ENCODE measurements at places on chromosomes 3 and 15.

DNA sequence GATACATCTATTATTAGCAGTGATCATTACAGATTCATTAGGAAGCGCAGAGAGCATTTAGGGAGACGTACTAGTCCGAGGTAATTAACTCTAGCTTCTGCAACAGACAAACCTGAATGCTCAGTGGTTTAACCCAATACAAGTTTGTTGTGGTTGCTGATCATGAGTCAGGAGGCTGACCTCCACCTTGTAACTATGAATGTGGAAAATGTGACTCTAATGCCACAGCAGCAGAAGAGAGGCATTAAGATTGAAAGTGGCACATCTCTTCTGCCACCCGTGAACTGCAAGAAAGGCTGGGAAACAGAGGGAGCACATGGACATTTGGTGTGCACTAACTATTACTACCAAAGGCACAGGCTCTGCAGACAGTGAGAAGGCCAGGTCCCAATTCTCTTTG, 71.2 kb upstream of the C3orf80 start:
- no peak for DNase-seq

GRCh38 chr3:135100366-135100765, 305.3 kb downstream of the EPHB1 start:
- DNase-seq: no peak

GRCh38 chr3:195059471-195060216, 211.3 kb downstream of the XXYLT1 start:
- DNase-seq: no peak

GRCh38 chr15:62506217-62506805, 341.2 kb upstream of the C2CD4B start:
- DNase-seq: no peak

DNA sequence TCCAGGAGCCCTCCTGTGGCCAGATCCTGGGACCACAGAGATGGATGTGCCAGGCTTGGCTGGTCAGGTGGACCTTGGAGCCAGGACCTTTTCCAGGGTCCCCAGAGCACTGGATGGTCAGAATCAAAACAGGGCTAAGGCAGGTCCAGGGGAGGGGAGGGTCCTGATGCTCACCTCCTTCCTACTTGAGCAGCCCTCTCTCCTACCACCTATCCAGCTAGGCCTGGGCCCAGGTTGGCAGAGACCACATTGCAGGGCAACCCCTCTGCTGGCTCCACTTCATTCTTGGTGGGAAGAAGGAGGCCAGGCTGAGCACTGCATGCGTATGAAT, 28.5 kb upstream of the SFMBT1 start:
- no peak for DNase-seq

DNA sequence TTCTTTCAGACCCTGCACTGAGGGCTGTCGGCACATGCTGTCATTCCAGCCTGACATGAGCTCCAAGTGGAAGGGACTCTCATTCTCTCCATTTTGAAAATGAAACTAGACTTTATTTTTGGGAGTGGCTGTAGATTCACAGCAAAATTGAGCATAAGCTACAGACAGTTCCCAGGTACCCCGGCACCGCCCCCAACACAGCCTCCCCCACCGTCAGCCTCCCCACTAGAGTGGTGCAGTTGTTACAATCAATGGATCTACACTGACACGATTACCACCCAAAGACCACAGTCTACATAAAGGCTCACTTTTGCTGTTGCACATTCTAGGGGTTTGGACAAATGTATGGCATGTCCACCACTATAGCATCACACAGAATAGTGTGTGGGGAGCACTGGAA, 29.5 kb upstream of the FGD5 start:
- DNase-seq: no peak

DNA sequence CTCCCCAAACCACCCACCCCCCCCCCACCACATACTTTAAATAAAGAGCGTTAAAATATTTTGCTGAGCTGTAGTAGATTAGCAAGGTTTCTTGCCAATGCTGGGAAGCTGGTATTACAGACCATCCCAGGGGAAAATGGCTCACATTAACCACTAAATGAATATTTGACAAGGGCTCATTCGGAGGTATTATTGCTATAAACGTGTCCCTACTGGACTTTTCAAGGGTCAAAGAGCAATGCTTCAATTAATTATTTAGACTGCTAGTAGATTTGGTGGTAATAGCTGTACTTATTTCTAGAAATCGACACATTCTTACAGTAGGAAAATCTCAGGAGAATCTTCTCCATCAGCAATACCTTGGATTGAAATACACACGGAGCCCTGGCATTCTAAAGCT, 5.2 kb downstream of the SOX2 start:
- DNase-seq: no peak

- DNase-seq: no peak
Measured at GRCh38 chr3:13172644-13173013, 99.4 kb upstream of the IQSEC1 start.

- no peak for DNase-seq
Measured at GRCh38 chr3:163644172-163644571, 1434.1 kb downstream of the SI start.

DNA sequence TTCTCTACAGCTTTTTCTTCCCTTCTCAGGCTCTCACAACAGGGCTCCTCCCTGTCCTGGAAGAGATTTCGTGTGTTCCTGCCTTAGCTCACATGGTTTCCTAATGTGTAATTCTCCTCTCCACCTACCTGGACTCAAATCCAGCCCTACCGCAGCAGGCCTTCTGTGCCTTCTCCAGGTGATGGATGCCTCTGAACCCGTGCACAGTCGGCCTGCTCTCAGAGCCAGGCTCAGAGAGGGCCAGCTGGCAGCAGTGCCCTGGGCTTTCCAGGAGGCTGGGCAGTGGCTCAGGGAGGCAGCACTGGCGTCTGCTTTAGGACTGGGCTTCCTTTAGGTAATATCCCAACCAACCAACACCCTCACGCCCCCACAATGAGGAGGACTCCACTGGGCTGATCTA, 123.2 kb upstream of the TMC3 start:
- DNase-seq: no peak

DNA sequence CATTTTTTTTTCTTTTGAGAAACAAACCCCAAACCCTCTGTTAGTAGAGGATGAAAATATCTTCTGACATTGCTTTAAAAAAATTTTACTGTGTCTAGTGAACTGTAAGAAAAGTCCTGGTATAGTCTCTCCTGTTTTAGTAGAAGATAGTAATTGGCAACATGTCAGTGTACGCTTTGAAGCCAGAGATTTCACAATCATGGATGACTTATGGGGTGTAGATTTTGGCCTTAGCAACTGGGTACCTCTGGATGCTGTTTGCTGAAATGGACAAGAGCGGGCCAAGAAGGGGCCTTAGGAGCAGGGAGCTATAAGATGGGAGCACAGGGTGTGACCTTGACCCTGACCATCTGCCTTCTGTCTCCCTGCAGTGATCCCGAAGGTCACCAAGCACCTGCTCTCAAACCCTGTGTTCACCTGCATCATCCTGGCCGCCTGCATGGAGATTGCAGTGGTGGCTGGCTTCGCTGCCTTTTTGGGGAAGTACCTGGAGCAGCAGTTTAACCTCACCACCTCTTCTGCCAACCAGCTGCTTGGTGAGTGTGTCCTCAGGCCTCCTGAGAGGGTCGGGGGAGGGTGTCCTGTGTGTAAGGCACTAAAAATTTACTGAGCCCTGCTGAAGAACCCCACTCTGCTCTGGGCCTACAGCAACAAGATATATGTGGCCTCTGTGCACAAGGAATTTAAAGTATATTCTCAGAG, 266.7 kb downstream of the SLCO3A1 start:
- DNase-seq: no peak

DNA sequence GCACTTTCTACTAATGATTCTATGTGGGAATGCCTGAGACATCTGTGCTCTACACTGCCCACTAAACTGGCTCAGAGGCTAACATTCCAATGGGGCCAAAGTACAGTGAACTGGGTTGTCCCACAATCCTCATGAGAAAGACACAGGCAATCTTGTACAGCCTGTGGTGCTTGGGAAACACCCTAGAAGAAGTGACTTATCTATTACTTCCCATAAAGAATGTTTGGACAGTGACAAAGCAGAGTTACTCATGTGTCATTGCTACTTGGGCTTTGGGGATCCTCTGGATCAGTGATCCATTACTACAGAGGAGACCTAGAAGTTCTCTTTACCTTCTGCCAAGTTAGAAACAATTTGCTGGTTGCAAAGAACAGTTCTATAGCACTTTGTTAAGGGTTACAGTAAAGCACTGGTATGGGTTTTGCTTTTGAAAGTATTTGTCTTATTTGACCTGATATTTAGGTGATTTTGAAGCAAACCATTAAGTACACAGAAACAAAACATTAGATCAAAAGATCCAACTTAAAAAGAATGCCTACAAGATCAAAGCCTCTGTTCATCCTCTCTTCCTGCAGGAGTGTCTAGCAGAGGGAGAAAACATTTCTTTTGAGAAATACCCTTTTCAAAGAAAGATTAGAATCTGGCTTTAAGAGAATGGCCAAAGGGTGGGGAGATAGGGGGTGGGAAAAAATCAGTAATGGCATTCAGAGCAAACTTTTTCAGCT, 75.8 kb downstream of the CTNNB1 start:
- no peak for DNase-seq

DNA sequence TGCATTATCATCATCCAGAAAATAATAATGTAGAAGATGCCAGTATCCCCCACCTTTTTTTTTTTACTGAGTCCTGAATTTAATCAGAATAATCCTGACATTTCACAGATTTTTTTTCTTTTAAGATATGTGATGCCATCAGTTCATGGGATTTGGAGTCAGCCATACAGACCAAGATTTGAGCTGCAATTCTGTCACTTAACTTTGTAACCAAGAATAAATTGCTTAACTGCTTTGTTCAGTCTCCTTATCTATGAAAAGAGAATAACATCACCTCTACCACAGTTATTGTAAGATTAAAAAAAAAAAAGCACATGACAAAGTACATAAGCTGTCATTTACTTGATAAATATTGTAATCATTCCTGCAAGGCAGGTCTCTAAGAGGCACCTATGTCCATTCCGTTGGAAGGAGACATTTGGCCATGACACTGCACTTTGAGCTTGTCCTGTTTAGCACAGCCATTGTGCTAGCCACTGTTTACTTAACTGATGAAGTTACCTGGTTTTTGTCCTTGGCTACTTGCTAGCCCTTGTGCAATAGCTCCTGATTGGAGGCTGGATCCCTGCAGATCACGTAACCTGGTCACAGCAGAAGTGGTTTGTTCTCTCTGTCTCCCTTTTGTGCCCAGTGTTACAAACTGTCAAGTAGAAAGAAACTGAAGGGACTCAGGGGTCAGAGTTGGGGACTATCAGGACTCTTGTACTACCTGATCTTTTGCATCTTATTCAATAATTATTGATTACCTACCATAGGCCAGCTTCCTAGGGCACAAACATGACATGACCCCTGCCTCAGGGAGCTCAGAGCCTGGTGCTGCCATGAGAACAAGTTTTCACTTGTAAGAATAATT, 306.0 kb downstream of the WDR72 start:
- no peak for DNase-seq

DNA sequence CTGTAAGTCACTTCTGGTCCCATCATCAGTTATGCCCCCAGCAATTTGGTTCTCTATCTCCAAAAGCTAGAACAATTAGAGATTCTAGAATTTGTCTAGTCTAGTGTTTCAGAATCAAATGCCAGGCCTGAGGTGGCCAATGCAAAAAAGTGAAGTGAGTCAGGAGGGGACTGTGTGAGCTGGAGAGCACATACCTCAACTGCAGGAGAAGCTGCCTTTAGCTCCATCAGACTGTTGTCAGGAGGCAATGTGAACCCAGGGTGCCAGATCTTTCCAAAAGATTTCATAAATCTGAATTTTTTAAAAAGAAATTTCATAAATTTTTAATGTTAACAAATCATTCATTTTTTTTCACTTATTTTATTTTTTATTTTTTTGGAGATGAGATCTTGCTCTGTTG, 80.7 kb upstream of the EOMES start:
- no peak for DNase-seq

DNA sequence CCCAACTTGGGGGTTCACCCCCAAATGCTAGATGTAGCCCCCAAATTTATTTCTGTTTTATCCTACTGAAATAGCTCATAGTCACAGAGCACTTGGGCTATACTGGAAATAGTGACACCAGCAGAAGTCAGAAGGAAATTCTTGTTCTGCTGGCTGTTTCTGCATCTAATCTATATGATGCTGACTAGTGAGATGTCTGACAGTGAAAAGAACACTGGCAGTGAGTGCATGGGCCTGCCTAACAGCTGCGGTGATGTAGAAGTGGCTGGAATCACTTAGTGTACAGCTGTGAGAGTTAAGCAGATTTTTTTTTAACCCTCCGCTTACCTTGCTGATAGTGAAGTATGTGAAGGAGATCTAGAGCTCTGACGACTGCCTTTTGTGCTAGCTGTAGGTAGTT, 14.0 kb downstream of the TTC14 start:
- DNase-seq: no peak

GRCh38 chr3:72041511-72041910, 256.6 kb upstream of the PROK2 start:
- no peak for DNase-seq

GRCh38 chr3:182258538-182259177, 534.6 kb upstream of the ATP11B start:
- DNase-seq: no peak

GRCh38 chr3:60053526-60054265, 1003.9 kb upstream of the CFAP20DC start:
- DNase-seq: no peak

GRCh38 chr15:56242576-56243162, 1.0 kb downstream of the RFX7 start:
- no peak for DNase-seq

DNA sequence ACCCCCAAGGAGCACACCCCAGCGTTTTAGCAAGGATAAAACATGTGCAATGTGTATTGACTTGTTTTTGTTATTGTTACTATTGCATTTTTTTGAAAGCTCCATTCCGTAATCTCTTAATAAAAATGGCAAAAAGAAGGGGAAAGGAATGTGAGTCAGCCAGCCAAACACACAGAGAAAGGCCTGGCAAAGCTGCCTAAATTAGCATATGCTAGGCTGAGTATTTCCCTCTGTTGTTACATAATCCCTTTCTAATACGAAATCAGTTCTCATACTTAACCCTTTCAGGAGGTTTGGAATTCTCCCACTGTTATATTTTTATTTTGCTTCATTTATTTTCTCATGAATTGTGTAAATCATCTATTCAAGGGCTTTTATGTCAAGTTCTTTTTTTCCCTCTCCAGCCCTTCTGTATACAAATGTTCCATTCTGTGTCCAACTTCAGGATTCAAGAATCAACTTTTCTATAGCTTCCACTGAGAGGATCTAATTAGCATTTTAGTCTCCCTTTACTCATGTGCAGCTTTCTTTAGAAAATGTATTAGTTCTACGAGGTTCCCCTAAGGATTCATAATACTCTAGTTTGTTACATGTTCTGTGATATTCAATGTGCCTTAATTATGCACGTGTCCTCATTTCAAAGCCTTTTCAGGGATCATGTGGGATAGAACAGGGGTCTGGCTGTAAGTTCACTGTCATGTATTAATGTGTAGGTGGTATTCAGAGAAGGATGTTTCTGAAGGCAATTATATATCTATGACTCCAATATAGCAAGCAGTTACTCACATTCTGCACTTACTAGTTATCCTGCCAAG, 9.2 kb downstream of the CADM2 start:
- DNase-seq: no peak

DNA sequence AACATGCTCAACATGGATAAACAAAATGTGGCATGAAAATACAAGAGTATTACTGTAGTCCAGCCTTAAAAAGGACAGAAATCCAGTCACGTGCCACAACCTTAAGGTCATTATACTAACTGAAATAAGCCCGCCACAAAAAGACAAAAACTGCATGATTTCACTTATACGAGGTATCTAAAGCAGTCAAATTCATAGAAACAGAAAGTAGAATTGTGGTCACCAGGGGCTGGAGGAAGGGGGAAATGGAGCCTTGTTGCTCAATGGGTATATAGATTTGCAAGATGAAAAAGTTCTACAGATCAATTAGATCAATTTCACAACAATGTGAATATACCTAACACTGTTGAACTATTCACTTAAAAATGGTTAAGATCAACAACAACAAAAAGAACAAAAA, 7.4 kb downstream of the GLB1 start:
- no peak for DNase-seq

All from T-helper 9 cell (primary cell).